Endothelial cell (in vitro differentiated cells): ENCODE measurements at places on chromosomes 7 and 10.

DNA sequence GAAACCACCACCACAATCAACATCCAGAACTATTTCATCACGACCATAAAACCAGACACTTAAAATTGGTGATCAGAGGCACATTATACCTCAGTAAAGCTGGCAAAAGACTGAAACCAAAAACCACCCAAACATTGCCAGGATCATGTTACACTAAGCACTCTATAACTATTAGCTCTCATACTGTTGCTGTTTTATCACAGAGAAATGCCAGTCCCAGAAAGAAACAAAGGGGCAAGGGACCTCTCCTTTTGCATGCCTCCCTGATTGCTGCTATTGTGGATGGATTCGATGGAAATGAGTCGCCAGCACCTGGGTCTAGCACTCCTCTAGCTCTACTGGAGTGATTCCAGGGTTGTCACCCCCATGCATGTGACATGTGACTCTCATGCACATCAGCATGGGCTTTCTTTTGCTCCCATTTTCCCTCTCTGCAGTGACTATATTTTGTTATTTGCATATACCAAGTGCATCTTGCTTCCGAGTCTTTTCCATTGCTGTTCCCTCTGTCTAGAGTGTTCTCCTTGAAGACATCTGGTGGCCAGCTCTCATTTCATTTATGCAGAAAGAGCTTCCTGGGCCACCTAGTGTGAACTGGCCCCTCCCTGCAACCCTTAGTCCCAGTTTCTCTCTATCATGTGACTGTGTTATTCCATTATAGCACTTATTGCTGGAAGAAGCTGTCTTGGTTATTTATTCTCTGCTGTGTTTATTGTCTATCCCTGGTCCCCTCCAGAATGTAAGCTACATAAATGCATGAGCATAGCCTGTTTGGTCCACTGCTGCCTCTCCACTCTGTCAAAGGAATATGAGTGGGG, 300.6 kb downstream of the PLXNA4 start:
- no peak overlapping the region for H3K27ac ChIP-seq
- H3K4me1 ChIP-seq: no peaks in the 10 kb centered on the region
- H3K4me3 ChIP-seq: no peak overlapping the region
- H3K27me3 ChIP-seq: no peaks in the 10 kb centered on the region
- H3K36me3 ChIP-seq: no peaks in the 10 kb centered on the region

DNA sequence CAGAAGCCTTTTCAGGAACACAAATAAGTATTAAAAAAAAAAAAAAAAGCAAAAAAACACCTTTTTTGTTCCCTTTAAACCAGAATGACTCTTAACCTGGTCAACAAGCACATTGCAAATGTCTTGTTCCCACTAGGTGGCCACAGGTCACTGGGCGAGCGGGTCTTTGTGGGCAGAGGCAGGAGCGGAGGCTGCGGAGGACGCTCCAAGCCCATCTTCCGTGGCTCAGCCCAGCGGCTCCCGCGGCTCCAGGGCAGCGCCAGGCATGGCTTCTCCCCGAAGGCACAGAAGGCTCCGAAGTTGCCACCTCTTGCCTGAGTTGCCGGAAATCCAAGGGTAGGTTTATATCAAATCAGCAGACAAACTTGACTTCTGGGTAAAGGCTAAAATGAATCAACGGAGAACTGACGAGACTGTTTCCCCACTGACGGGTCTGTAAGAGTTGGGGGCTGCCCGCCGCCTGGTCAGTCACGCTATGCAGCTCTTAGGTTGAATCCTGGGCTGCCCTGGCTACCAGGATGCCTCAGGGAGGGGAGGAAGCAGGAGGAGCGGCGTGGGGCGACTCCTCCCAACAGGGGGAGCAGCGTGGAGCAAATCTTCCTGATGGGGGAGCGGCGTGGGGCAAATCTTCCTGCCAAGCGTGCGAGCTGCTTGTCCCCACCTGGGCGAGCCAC, 144.5 kb downstream of the PTPRN2 start:
- peaks cover 39% of the 10 kb centered on the region for H3K36me3 ChIP-seq
- H3K27me3 ChIP-seq: peaks cover 21% of the 10 kb centered on the region
- H3K4me3 ChIP-seq: no peak overlapping the region
- H3K27ac ChIP-seq: no peak overlapping the region

- H3K36me3 ChIP-seq: no peaks in the 10 kb centered on the region
- H3K4me1 ChIP-seq: no peaks in the 10 kb centered on the region
- H3K27me3 ChIP-seq: no peaks in the 10 kb centered on the region
- no peak overlapping the region for H3K27ac ChIP-seq
- no peak for DNase-seq
- H3K4me3 ChIP-seq: no peak overlapping the region
Measured at GRCh38 chr7:52249741-52250140, 785.7 kb upstream of the POM121L12 start.

GRCh38 chr10:28743576-28743975, 66.3 kb downstream of the BAMBI start:
- no peaks in the 10 kb centered on the region for H3K4me1 ChIP-seq
- no peak overlapping the region for H3K4me3 ChIP-seq
- peaks cover under 1% of the 10 kb centered on the region for H3K27me3 ChIP-seq

GRCh38 chr7:151992375-151992774, 33.1 kb upstream of the GALNT11 start:
- H3K4me1 ChIP-seq: no peaks in the 10 kb centered on the region
- peak; percentile 44 for DNase-seq
- peaks cover 1% of the 10 kb centered on the region for H3K27me3 ChIP-seq
- no peak overlapping the region for H3K4me3 ChIP-seq
- no peak overlapping the region for H3K27ac ChIP-seq

DNA sequence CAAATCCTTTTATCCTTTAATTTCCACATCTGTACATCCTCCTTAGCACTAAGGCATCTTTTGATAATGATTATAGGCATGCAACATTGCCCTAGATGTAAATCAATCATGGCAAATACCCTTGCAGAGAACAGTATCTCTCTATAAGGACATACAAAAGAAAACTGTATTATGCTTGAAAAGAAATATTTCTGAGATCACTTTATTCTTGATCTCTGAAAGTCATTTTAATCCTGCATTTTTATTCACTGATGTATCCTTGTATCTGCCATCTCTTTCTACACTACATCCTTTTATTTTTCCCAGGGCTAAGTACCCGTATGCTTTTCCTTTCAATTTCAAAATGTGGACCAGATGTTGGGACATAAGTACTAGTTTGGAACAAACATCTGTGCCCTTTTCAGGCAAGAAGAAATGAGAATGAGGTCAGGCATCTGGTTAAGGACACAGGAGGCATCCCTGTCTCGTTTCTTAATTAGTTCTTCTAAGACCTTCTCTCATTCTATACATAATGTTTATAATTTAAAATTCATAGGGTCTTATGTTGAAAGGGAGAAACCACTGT, 338.6 kb downstream of the CNTNAP2 start:
- no peaks in the 10 kb centered on the region for H3K4me1 ChIP-seq
- no peak overlapping the region for H3K4me3 ChIP-seq
- no peaks in the 10 kb centered on the region for H3K27me3 ChIP-seq

GRCh38 chr7:34486371-34486770, 171.6 kb upstream of the NPSR1 start:
- DNase-seq: no peak
- H3K4me1 ChIP-seq: no peaks in the 10 kb centered on the region
- no peak overlapping the region for H3K27ac ChIP-seq
- no peak overlapping the region for H3K4me3 ChIP-seq
- H3K36me3 ChIP-seq: no peaks in the 10 kb centered on the region
- H3K27me3 ChIP-seq: no peaks in the 10 kb centered on the region

GRCh38 chr10:31604096-31604495, 285.1 kb downstream of the ZEB1 start:
- H3K27ac ChIP-seq: peak overlapping the region; percentile 27
- H3K27me3 ChIP-seq: peaks cover 4% of the 10 kb centered on the region
- peaks cover 3% of the 10 kb centered on the region for H3K36me3 ChIP-seq
- peaks cover 9% of the 10 kb centered on the region for H3K4me1 ChIP-seq
- H3K4me3 ChIP-seq: peak overlapping the region; percentile 86

- DNase-seq: no peak
- peak overlapping the region; percentile 74 for H3K4me3 ChIP-seq
- H3K27me3 ChIP-seq: peaks cover 26% of the 10 kb centered on the region
- peaks cover 16% of the 10 kb centered on the region for H3K4me1 ChIP-seq
- peak overlapping the region; percentile 30 for H3K27ac ChIP-seq
- peaks cover 4% of the 10 kb centered on the region for H3K36me3 ChIP-seq
Measured at GRCh38 chr7:28410628-28411531, 1.4 kb upstream of the CREB5 start.

DNA sequence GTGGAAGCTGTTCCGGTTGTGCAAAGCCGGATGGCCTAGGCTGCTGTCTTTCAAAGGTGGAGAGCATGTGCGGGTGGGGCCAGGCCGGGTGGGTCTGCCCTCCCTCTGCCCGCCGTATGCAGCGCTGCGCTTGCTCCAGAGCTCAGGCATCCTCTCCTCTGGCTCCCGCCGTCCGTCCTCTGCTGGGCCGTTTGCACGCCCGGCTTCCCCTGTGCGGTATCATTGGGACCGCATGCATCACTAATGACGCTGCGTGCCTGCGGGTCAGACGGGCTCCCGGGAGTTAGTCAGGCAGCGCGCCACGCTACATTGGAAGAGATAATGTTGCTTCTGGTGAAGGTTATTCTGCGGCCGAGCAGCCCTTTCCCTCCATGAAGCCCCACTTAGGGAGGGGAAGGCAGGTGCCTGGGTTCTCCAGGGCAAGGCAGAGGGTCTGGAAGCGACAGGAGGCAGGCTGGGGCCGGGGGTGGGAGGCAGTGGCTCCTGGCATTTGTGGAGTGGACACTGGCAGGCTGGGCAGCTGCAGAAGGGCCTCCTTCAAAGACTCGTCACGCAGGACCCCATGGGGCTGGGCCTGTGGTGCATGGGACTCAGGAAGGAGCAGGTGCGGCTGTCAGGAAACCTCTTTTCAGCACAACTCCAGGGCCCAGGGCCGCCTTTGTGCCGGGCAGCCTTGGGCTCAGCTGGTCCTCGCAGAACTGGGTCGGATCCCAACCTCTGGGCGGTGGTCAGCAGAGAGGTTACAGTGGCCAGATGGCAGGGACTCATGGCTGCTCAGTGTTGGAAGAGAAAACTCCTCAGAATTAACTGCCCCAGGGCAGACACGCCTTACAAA, 318.5 kb downstream of the WDR37 start:
- H3K4me1 ChIP-seq: peaks cover 32% of the 10 kb centered on the region
- H3K4me3 ChIP-seq: no peak overlapping the region
- H3K36me3 ChIP-seq: peaks cover 4% of the 10 kb centered on the region
- H3K27me3 ChIP-seq: peaks cover 5% of the 10 kb centered on the region
- DNase-seq: no peak

- peaks cover 4% of the 10 kb centered on the region for H3K4me1 ChIP-seq
- no peak overlapping the region for H3K27ac ChIP-seq
- H3K36me3 ChIP-seq: no peaks in the 10 kb centered on the region
- H3K27me3 ChIP-seq: peaks cover 4% of the 10 kb centered on the region
Measured at GRCh38 chr10:60341969-60342368, 47.7 kb downstream of the ANK3 start.

DNA sequence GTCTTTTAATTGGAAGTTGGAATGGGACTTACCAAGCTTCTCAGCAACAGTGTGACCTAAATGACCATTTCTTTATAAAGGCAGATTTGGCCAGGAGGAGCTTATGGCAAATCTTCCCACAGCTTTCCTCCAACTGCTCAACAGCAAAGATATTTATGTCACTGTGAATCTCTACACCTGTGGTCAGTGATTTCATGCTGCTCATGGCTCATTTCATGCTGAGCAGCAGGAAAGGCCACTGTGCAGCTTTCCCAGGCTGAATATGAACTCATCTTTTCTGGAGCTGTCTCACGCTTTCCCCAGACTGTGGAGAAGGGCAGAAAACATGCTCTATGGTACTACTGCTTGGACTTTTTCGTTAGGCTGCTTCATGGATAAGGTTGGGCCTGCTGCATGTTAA, 29.8 kb downstream of the CALCR start:
- H3K36me3 ChIP-seq: no peaks in the 10 kb centered on the region
- H3K4me3 ChIP-seq: no peak overlapping the region
- no peak overlapping the region for H3K27ac ChIP-seq
- DNase-seq: no peak

- no peaks in the 10 kb centered on the region for H3K4me1 ChIP-seq
- no peak for DNase-seq
- no peak overlapping the region for H3K27ac ChIP-seq
- no peak overlapping the region for H3K4me3 ChIP-seq
- H3K27me3 ChIP-seq: no peaks in the 10 kb centered on the region
Measured at GRCh38 chr7:36441344-36442022, 51.8 kb downstream of the ANLN start.

DNA sequence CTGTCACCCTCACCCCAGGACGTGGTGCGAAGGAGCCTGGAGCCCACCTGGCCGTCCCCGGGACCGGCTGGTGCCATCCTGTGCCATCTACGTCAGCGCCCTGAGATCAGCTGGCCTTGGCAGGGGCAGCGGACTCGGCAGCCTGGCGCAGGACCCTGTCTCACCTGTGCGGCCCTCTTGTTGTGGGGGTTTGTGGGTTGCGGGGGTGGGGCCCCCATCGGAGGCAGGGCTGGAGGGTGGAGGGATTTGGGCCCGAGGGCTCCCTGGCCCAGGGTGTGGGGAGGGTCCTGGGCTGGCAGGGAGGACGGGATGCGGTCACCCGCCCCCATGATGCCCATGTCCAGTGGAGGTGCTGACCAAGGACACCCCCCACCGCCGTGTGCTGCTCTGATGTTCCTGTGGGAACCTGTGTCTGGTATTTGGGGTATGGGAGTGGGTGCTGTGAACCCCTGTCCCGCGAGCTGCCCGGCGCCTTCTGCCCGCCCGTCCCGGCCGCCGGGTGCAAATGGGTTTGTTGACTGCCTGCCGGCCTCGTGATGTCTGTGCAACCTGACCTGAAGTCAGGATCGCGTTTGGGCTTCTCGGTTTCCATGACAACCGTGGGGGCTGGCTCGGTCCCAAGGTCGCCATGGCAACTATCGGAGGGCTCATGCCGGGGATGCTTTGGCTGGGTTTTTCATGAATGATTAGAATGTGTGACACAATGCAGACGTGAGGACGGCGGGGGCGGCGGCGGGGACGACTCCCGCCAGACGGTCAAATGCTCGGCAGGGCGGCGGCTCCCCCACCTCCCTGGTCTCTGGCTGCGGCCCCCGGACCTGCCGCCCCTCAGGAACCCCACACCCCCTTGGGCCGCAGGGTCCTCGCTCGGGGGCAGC, 7.3 kb downstream of the MAFK start:
- peaks cover 2% of the 10 kb centered on the region for H3K4me1 ChIP-seq
- peaks cover 5% of the 10 kb centered on the region for H3K27me3 ChIP-seq
- H3K4me3 ChIP-seq: peak overlapping the region; percentile 71
- peak overlapping the region; percentile 89 for H3K27ac ChIP-seq
- peak; percentile 49 for DNase-seq

- H3K27ac ChIP-seq: no peak overlapping the region
- peaks cover 4% of the 10 kb centered on the region for H3K36me3 ChIP-seq
- H3K4me1 ChIP-seq: peaks cover 40% of the 10 kb centered on the region
- H3K27me3 ChIP-seq: no peaks in the 10 kb centered on the region
- DNase-seq: no peak
Measured at GRCh38 chr7:90621125-90621746, 25.1 kb downstream of the CDK14 start.

DNA sequence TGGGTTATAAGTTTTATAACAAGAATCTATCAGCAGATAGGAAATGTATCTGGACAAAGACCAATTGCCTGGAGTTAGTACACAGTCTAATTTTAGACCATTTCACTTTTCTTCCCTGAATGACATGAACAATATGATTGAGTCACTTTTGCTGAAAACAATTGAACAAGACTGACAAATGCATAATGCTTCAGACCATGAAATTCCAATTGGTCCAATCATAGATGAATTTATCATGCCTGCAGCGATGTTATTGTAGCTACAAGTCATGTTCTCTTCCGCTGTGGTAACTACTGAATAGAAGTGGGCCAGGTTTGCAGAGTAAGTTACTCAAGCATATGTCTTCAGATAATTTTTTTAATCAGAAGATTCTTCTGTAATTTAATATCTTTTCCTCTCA, 73.4 kb downstream of the VSTM2A start:
- H3K36me3 ChIP-seq: no peaks in the 10 kb centered on the region
- H3K27ac ChIP-seq: no peak overlapping the region
- no peak overlapping the region for H3K4me3 ChIP-seq
- no peak for DNase-seq
- H3K4me1 ChIP-seq: peaks cover 3% of the 10 kb centered on the region
- H3K27me3 ChIP-seq: peaks cover 4% of the 10 kb centered on the region

GRCh38 chr7:91752102-91752501, 128.4 kb downstream of the MTERF1 start:
- DNase-seq: no peak
- H3K4me1 ChIP-seq: no peaks in the 10 kb centered on the region
- H3K27ac ChIP-seq: no peak overlapping the region
